ENCODE measurements at places on chromosomes 13 and 19.

DNA sequence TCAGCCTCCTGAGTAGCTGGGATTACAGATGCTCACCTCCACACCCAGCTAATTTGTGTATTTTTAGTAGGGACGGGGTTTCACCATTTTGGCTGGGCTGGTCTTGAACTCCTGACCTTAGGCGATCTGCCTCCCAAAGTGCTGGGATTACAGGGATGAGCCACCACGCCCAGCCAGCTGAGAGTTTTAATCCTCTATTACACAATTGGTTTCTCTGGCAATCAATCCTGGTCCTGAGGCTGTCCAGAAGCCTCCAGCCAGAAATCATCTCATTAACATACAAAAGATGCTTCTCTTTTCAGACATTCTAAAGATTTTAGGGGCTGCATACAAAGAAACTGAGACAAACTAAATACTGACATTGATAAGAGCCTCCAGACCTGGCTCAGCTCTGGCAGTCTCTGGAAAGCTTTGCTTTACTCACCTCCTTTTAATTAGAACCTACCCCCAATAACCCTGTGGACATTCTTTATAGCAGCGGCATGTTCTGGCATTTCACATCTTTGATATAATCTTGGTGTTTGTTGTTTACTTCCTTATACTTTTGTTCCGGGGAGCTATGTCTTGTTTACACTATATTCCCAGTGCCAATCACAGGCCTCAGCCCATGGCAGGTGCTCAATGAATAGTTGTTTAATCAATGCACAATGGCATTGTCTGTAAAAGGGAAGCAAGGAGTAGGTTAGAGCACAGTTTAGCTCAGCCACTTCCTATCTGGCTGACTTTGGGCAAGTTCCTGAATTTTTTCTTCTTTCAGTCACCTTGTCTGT lies 4.1 kb upstream of the ZNF724 start:
- DNase-seq, result no peak

DNA sequence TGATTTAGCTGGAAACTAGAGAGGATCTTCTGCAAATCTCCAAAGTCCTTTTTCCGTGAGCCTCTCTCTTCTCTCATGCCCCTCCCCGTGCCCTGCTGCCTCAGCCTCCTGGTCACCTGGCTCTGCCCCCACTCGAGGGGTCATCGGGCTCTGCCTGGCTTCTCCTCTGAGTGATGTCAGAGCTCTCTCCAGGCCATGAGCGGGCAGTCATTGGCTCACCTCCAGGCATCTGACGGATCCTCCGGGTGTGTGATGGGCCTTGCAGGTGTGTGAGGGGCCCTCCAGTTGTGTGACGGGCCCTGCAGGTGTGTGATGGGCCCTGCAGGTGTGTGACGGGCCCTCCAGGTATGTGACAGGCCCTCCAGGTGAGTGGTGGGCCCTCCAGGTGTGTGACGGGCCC lies 10.3 kb upstream of the GAS6 start:
- no peak for DNase-seq

- DNase-seq, result no peak
Measured at GRCh38 chr19:46787331-46788261, 798 bp downstream of the SLC1A5 start.

DNA sequence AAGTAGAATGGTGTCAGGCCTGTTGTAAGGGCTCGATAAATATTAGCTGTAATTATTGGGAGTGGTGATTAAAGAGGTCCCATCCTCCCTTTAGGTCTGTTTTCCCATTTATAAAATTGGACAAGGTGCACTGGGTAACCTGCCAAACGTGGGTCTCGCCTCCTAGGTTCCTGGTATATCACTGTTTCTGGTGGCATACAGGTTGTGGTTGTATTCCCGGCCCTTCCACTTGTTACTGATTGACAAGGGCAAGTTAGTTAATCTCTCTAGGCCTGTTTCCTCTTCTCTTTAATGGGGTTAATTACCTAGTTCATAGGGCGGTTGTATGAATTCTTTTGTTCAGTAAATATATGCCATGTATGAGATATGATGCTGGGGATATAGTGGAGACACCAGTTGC lies 1.5 kb downstream of the PPP2R1A start:
- DNase-seq, result no peak

GRCh38 chr19:52453324-52454094 lies at the start of gene ZNF578:
Gene ZNF578, plus strand, starts transcription at chr19:52453553. Its CDS starts 48,293 bp downstream, at chr19:52501846.
- DNase-seq, result peak; percentile 22
